Stimulated activated CD8-positive, alpha-beta memory T cell treated with anti-CD3 and anti-CD28 coated beads, Interleukin-2, amount 100 ng/mL, for 48 hours (primary cell): ENCODE measurements at places on chromosomes 4 and X.

DNA sequence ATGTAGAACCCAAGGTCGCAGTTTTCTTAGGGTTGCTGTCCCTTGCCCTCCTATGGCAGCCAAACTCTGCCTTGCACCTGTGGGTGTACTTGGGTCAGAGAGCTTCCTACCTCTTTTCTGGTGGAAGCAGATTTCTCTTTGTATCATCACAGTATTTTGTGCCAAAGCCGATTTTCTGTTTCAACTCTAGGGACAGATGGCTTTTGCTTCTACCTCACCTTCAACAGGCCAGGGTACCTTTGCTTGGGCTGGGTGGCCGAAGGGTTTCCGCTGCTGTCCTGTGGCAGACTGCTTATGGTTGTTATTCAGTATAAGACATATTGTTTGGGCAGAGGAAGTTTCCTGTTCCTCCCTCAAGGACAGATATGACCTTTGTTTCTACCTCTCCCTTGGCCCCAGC, 22.4 kb downstream of the NEIL3 start:
- DNase-seq, result no peak

- DNase-seq, result no peak
Observed at GRCh38 chrX:121165930-121166359, 118.5 kb downstream of the GLUD2 start.

GRCh38 chr4:87516683-87517082, 12.5 kb downstream of the SPARCL1 start:
- DNase-seq, result no peak

- DNase-seq, result peak; percentile 7
Observed at GRCh38 chr4:170089668-170090351, at the start of gene AADAT. TSS of gene AADAT (minus strand) at chr4:170089956. CDS start at chr4:170089690, 266 bp downstream.

- no peak for DNase-seq
Observed at GRCh38 chr4:20995015-20995414, 294.8 kb downstream of the PACRGL start.

GRCh38 chrX:11688201-11688600, 22.5 kb upstream of the ARHGAP6 start:
- no peak for DNase-seq

DNA sequence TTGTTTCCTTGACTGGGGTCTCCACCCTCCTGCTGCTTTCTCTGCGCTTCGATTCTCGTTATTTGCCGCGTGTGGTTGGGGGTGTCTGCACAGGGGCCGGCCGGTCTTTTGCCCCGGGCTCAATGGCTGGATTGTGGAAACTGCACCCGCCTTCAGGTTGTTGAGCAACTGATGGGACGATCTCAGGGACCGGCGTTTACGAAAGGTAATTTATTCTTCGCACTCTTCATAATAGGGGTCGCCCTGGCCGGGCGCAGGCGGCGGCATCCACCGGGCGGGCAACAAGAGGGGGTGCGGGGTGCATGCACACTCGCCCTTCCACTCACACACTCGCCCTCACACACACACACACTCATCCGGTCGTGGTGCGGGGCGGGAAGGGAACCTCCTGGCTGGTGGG, 1.4 kb downstream of the ADGRL3 start:
- DNase-seq, result no peak

GRCh38 chrX:112670977-112671376, 8.8 kb downstream of the LHFPL1 start:
- DNase-seq, result no peak

DNA sequence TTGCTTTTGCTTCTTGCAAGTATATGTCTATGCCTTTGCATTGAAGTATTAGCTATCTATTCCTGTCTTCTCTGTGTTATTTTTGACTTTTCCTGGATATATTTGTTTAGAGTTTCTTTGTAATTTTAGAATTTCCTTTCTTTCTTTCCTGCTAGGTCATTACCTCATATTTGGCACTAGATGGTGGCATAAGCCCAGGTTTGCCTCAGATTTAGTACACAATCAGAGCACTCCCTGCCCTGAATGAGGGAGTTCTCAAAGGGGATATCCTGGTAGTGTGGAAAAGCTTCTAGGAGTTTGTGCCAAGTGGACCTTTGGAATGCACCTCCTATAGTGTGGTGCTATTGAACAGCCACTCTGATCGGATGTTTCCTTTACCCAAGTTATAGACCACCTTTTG, 181.6 kb downstream of the UGT8 start:
- DNase-seq, result no peak

DNA sequence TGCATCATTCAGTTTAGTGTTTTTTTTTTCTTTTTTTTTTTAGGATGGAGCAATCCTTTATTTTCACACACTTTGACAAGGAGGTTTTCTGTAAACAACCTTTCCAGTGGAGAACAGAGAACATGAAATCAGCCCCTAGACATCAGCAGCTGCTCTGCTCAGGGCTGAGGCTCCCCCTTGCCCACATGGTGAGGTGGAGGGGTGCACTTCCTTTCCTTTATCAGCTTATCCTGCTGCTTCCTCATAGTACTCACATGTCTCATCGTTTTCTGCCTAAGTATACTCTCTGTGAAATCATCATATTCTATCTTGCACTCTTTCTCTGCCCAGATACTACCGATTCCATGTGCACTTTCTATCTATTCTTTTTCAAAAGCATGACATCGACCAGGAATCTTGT, 47.6 kb upstream of the PRSS12 start:
- no peak for DNase-seq

GRCh38 chr4:185834778-185835177, 22.8 kb upstream of the SORBS2 start:
- no peak for DNase-seq

DNA sequence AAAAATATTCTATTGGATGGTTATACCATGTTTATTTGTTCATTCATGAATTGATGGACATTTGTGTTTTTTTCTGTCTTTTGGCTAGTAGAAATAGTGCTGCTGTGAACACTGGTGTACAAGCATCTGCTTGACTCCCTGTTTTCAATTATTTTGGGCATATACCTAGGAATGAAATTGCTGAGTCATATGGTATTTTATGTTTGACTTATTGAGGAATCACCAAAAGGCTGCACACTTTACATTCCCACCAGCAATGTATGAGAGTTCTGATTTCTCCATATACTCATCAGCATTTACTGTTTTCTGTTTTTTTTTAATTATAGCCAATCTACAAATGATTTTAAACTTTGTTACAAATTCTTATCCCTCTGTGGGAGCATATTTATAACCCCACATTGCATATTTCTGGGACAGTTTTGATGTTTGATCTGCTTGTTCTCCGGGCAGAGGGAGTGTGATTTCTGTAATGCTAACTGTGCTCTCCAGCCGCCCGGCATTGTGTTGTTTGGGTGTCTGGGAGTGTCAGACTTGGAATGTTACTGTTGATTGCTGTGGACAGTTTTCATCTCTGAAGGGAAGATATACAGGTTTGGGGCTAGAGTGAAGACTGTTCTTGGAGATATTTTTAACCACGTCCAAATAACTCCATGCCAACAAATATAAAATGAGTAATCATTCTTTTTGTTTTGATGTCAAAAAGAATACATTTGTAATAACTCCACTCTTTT, 60.5 kb upstream of the PGRMC2 start:
- no peak for DNase-seq

GRCh38 chr4:155828628-155829027, 37.4 kb downstream of the ASIC5 start:
- DNase-seq, result no peak

DNA sequence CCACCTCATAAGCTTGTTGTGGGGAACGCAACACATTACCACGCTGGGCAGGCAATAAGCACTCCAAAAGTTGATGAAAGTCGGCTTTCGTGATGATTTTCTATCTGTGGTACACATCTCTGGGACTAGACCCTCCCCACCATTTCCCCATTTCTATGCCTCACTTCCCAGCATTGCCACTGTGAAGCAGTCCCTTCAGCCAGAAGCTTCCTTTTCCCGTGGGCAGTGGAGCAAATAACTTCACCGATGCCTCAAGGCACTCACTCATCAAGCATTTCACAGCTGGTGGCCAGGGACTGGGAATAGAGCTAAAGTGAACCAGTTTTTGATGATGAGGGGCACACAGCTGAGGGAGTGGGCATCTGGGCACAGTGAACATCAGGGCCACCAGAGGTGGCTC, 18.9 kb downstream of the C4orf50 start:
- no peak for DNase-seq

- no peak for DNase-seq
Observed at GRCh38 chr4:173490256-173490655, 39.8 kb downstream of the HAND2 start.

DNA sequence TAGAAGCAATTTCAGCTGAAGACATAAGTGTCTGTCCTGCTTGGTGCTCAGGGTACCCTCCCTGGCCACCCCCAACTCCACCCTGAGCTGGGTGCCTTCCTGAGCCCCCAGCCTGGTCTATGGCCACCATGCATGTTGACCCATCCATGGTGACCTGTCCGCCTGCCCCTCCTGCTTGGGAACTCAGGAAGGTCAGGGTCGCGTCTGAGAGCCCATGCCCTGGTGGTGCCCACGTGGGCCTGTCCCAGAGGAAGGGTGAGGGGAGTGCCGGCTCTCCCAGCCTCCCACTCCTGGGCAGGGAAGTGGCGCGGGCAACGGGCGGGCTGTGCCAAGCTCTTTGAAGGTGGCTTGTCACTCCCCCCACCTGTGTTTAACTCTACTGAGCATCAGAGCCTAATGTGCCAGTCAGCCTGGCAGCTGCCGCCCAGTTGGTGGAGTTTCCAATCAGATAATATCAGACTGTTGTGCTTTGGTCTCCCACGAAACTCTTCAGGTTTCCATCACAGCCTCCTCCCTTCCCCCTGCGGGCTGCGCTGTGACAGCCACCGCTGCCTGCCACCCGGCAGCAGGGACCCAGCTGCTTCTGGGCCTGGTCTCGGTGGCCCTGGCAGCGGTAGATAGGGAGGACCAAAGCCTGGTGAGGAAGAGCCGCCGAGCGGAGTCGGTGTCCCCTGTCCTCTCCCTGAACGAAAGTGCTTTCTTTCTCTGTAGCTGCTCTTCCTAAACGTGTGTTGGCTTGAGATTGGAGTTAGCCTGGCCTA, 4.8 kb downstream of the SH3BP2 start:
- no peak for DNase-seq

DNA sequence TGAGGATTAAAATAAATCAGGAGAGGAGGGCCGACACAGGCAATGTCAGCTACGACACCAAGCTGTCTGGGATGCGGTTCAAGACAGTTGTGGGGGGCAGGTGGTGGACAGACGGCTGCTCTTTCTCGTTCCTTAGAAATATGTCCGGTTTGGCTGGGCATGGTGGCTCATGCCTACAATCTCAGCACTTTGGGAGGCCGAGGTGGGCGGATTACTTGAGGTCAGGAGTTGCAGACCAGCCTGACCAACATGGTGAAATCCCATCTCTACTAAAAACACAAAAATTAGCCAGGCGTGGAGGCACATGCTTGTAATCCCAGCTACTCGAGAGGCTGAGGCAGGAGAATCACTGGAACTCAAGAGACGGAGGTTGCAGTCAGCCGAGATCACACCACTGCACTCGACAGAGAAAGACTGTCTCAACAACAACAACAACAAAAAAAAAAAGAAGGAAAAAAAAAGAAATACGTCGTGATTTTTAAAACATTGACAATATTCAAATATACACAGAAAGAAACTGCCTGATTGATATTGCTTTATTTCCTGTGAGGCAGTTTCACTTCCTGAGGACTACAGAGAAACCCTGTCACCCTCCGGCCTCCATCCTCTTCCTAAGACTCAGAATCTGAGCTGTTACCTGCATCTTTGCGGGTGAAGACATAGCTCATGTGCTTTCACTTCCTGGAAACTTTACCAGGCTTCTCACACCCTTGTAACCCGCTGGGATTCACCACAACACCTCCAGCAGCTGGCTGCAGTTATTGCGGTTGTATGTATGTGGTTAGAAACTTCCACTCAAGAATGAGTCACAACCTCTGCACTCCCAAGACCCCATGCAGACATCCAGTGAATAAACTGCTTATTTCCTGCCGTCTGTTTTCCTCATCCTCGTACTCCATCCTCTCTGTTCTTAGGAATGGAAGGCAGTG, 63.8 kb upstream of the STS start:
- DNase-seq, result peak; percentile 23

GRCh38 chr4:99887837-99888236, 6.4 kb downstream of the LAMTOR3 start:
- DNase-seq, result no peak

DNA sequence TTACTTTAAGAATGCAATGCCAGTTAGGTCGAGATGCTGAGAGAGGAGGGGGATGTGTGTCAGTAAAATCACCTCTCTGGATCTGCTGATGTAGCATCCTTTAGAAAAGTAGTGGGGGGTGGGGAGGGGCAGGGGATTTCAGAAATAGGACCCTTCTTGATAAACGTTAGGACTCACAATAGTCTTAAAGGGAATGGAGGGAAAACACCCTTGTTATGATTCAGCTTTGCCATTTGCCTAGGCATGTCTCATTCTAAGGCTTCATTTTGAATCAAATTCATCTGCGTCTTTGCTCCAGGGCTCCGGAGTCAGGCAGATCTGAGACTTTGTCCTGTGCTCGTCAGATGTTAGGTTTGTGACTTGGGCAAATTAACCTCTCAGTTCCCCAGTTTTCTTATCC, 879 bp downstream of the SH2D1A start:
- no peak for DNase-seq

GRCh38 chr4:79178760-79179159, 147.1 kb downstream of the NAA11 start:
- no peak for DNase-seq

- no peak for DNase-seq
Observed at GRCh38 chrX:65451663-65452062, 82.9 kb downstream of the LAS1L start.

- DNase-seq, result no peak
Observed at GRCh38 chr4:15657366-15657765, 2.2 kb upstream of the FBXL5 start.

DNA sequence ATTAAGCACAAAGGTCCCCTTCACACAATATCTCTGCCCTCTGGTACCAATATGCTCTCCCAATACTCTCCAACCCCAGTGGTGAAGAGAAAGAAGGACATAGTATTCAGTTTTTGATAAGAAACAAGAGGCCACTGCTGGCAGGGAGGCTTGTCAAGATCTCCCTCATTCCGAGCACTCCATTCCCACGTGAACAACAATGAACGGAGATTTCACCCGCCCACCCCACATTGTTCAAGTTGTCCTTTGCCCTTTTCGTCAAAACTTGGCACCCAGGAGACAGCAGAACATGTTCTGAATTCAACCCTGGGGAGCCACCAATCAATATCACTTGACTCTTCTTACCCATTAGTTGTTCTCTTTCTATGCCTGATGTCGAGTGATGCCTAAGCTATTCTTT, 54.2 kb upstream of the SLC25A4 start:
- DNase-seq, result no peak

- DNase-seq, result no peak
Observed at GRCh38 chrX:30495468-30495867, 82.1 kb downstream of the TASL start.

- no peak for DNase-seq
Observed at GRCh38 chrX:154525606-154526490, 9.8 kb upstream of the FAM3A start.

GRCh38 chrX:151488677-151489076, 74.8 kb upstream of the PASD1 start:
- DNase-seq, result no peak

DNA sequence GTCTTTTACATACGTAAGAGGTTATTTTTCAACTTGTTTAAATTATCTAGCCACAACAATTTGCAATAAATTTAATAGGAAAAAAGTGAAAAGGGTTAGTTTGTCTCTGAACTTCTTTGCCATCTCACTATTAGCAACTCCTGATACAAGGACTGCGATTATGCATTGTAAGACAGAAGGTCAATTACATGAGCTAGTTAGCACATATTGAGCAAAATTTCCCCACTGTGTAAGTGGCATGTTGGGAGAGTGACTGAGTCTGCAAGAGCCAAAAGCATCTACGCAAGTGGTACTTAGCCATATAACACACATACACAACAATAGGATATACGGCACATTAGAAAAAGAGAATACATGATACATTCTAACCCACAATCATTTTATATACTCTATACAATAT, 927.2 kb downstream of the STPG2 start:
- no peak for DNase-seq
